ENCODE measurements at places on chromosomes 6 and 20. TPM values are rescaled to one million over a fixed set of nuclear protein-coding genes. Genes with fewer than 3 reads are reported as not detected.

Gene FOXQ1
- total RNA-seq = not detected

Gene MOG
- not detected for total RNA-seq

Gene ABRACL
- total RNA-seq = 58.9 TPM

Gene TMEM217
- total RNA-seq = 8.6 TPM

Gene PACRG
- 0.45 TPM for total RNA-seq

Gene CRISP3
- total RNA-seq = not detected

Gene WFDC10B
- total RNA-seq = not detected

Gene DLL1
- 0.75 TPM for total RNA-seq

Gene SYNE1
- total RNA-seq = 55.1 TPM

Data from endothelial cell of coronary artery (primary cell).